ENCODE measurements at places on chromosomes 16 and 17. TPM values are rescaled to one million over a fixed set of nuclear protein-coding genes. Genes with fewer than 3 reads are reported as not detected.

GRCh38 chr16:4700380-4700996 lies 7.1 kb downstream of the NUDT16L1 start:
- no peak for DNase-seq

DNA sequence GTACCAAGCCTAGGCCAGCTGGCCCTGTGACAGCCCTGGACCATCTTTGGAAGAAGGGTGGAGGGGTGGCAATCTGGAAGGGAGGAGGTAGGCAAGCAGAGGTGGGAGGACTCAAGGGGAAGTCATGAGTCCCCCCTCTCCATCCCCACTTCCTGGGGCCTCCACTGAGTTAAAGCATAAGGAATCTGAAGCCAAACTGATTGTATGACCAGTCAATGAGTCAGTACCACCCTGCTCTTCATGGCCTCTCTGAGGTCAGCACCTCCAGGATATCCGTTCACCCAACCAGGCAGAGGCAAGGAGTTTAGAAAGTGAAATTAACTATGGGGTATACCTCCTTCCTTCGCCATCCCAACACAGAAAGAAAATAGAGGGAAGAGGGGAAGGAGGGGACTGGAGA lies 272.7 kb downstream of the SOX9 start:
- DNase-seq, result no peak

- no peak for DNase-seq
These were observed 5.5 kb downstream of the WWP2 start for GRCh38 chr16:69767459-69768229.

- no peak for DNase-seq
These were observed 147.5 kb upstream of the HS3ST4 start for GRCh38 chr16:25544294-25544693.

DNA sequence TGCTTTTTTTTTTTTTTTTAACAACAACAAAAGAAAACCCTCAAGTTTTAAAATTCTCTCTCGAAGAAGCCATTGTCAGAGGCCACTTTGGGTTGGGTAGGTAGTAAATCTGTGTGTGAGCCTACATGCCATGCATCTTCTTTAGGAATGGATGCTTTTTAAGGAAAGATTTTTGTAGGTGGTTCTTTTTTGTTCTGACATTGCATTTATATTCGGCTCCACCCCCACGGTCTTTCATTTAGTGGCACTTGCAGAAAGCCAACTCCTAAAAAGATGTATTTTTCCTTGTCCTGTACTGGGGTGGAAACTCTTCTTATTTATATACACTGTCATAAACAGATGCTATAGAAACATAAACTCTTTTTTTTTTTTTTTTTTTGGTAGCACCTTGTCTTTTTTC lies 35.1 kb downstream of the KCNJ2 start:
- no peak for DNase-seq

Gene ADAD2
- not detected for total RNA-seq

Measured in left ventricle myocardium superior (tissue), 1 donor.